ENCODE measurements at places on chromosomes 1 and 21.

DNA sequence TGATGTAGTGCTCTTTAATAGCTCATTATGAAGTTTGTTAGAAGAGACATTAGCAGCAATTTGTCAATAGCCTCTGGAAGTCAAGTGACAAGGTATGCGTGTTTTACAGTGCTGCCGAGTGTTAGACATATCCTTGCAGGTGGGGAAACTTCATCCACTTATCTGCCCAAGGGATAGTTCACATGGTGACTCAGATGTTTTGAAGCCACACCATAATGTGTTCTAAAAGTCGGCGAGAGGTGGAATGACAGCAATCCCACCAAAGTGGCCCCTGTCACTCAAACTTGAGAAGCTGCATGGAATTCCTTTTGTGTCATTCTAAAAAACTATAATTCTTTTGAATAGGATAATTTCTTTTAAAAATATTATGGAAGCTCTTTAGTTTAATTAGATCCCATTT, 98.1 kb downstream of the RUNX1 start:
- DNase-seq = no peak

- DNase-seq = no peak
Measured at GRCh38 chr1:151007853-151008243, 401 bp upstream of the PRUNE1 start.

- DNase-seq = no peak
Measured at GRCh38 chr1:80054129-80054528, 1047.6 kb upstream of the ADGRL4 start.

DNA sequence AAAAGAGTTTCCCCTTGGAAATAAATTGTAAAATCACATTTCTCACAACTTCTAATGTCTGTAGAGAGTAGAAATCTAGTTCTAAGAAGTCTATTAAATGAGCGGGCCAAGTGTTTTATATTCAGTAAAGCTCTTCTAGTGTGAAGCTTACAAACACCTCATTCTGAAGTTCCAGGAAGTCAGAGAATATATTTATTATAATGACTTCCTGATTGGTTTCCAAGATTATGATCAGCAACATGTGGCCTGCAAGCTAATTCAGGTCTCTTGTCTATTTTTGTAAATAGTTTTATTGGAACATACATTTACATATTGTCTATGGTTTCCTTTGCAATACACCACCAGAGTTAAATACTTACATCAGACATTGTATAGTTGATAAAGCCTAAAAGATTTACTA, 603.9 kb downstream of the AMY1C start:
- DNase-seq = no peak

DNA sequence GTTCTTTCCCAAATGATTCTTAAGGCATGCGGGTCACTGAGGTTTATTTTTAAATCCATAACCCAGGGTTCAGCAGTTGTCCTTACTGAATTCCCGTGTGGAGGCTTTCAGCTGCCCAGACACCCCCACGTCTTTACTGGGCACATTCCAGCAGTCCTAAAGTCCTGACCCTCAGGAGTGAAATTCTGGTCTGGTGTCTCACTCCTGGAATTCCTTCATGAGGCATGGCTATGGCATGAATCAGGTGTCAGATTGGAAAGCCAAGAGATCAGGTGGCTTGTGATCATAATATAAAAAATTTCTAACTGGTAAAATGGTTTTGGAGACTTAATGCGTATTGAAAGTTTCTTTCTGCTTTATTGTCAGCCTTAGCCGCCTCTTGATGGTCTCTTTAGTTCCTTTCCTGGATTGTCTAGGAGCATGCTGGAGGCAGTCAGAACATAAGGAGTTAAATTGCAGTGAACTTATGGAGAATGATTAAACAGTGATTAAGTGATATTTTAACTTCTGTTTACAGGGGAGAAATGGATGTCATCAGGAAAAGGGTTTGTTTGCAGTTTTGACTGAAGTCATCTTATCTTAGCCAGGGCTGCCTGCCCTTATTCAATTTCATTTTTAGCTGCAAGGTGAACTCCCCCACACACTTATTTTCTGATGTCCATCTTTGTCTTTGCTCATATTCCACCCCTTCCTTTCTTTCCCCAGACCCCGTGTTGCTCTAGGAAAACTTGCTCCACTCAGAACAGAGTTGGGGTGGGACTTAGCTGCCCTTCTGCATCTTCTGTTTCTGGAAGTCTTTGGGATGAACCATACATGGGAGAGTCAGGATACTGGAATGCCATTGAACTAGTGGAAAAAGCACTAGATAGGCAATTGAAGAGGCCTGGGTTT, 25.7 kb upstream of the MACF1 start:
- DNase-seq = no peak

- no peak for DNase-seq
Measured at GRCh38 chr1:216849146-216849545, 125.9 kb upstream of the ESRRG start.

DNA sequence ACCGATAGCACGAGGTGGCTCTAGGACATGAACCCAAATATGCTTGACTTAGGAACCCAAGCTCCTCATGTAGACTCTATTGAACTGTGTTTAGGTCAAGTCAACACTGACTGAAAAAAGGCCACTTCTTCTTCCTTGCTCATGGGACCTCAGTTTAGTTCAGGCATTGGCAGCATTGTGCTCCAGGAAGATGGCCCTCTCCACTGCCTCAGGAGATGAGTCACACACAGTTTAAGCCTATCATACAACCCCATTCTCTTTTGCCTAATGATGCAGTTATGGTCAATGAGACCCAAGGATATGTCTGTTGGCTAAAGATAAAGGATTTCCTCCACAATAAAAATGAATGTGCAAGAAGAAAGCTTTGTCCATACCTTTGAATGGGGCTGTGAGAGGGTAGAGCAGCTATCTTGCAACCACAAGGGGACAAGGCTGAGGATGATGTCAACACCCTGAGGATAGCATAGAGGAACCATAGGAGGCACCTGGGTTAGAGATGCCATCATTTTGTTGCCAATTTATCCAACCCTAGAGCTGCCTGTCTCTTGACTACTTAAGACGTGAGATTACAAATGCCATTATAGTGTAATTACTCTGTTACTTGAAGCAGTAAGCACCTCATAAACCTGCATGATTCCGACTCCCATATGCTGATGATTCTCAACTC, 3.0 kb upstream of the TRIM63 start:
- DNase-seq = no peak

GRCh38 chr1:150995460-150995859, 11.2 kb downstream of the MINDY1 start:
- DNase-seq = no peak

DNA sequence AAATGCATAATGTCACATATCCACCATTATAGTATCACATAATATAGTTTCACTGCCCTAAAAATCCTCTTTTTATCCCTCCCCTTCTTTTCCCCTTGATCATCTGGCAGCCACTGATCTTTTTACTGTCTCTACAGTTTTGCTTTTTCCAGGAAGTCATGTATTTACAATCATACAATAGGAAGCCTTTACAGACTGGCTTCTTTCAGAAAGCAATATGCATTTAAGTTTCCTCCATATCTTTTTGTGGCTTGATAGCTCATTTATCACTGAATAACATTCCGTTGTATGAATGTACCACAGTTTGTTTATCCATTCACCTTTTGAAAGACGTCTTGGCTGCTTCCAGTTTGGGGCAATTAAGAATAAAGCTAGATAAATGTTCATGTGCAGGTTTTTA, 14.3 kb upstream of the WDTC1 start:
- DNase-seq = no peak

DNA sequence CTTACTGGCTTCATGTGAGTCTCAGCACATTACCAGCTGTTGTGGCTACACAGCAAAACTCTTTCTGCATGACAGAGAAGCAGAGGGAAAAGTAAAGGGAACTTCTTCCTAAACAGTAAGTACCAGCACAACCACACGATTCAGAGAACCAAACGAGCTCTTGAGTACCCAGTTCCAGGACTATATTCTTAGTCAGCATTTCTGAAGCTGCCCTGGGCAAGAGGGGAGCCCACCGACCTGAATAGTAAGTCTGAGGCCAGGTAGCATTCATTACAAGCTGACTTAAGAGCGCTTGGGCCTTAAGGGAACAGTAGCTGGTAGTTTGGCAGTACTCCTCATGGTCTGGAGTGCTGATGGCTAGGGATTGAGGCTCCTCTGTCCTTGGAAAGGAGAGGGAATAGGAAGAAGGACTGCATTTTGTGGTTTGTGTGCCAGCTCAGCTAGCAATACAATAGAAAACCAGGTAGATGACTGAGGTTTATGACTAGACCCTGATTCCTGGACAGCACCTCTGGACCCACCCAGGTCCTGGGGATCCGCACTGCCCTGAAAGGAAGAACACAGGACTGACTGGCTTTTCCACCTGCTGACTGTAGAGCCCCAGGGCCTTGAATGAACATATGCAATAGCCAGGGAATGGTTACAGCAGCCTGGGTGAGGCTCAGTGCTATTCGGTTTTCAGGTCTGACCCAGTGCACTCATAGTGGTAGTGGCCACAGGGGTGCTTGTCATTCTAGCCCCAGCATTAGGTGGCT, 396.8 kb upstream of the PRMT6 start:
- no peak for DNase-seq

- DNase-seq = no peak
Measured at GRCh38 chr1:27350663-27351540, 9.1 kb downstream of the SYTL1 start.

DNA sequence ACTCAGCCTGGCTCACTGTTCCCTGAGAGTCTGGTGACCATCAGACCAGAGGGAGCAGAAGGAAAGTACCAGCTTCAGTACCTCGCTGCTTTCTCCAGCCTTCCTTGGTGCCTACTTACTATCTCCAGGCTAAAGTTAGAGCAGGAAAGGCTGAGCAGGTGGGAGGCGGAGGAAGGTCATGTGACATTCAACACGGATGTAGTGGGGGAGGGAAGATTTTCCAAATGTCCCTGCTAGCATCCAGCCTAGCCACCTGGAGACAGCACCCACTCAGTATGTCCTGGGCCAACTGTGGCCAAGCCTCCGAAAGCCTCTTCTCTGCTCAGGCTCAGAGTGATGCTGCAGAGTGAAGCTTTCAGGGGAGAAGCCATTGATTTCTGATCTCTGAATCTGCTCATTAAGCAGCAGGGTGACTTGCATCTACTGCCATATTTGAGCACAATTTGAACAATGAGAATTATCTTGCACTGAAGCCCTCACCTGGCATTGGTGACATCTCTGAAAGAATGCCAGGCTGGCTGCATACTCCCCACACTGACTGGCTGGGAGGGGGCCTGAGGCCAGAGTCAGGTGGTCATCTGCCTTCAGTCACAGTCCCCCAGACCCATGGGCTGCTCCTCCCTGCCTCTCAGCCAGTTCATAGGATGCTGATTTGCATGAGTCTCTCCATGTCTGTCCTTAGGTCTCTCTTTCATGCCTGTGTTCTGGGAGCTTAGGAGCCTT, 86.2 kb downstream of the KCND3 start:
- DNase-seq = no peak

DNA sequence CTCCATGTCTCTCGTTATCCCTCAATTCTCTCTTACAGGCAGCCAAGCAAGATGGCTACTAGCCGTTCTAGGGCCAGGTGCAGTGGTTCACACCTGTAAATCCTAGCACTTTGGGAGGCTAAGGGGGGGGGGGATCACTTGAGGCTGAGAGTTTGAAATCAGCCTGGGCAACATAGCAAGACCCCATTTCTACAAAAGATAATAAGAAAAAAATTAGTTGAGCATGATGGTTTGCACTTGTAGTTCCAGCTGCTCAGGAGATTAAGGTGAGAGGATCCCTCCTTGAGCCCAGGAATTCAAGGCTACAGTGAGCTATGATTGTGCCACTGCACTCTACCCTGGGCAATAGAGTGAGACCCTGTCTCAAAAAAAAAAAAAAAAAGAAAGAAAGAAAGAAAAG, 80.4 kb downstream of the NKAIN1 start:
- no peak for DNase-seq

DNA sequence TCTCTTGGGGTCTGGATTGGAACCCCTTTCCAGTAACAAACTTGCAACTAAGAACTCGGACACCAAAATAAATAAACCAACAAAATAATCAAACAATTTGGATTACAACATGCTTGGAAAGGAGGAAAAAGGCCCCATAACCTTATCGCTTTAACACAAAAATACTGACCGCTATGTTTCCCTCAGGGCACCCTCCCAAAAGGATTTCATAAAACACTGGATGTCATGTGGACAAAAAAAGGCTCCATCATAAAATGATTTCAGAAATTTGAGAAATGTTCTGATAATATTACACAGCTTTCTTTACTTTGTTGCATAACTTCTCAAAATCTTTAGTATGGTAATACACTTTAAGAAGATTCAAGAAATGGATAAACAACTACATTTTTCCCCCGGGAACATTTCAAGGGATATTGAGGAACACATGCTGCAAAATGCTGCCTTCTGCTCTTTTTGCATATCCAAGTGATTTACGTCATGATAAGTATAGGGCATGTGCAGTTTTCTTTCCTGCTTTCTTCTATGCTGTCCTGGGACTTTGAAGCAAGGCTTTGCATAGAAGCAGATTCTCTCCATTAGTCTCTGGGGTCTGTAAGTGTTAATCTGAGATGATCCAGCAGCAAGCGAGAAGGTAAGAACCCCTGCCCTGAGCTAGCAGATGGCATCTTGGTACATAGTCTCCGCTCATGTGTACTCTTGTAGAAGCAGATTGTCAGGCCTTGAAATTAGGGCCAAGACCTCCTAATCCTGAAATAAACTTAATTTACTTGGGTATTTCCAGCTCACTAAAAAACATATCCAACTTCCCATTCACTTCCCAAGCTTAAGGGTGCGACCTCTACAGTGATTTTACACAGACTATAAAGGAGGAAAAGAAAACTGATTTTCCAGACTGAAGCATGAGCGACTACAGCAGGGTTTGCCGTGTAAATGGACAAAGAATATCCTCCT, 85.5 kb upstream of the KIAA0040 start:
- DNase-seq = no peak

DNA sequence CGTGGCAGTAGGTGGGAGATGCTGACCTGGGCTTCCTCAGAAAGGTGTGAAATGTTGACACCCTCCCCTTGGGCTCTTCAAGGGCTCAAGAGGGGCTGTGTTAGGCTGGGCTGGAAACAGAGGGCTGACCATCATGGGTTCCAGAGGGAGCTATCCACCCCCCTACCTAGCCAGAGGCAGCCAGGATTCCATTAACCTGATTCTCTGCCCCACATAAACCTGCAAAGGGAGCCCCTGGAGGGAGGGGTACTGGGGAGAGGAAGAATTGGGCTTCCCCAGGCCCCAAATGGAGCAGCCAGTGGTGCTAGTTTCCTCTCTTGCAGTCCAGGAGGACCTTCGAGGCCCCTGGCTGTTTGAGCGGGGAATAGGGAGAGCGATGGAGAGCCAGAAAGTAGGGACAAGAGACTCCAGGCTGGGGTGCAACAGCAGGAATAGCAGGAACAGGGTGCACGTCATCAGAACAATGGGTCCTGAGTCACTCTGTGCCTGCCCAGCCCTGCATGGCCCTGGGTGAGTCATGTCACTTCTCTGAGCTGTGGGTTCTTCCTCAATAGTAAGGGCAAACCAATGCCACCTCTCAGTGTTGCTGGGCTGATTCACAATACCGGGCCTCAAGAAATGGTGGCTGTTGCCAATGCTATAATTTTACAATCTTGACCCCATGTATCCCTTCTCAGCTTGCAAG, 121.2 kb downstream of the EPHB2 start:
- peak; percentile 51 for DNase-seq

Data from GOT3 (cell line).